Stimulated activated CD8-positive, alpha-beta memory T cell treated with anti-CD3 and anti-CD28 coated beads, Interleukin-2, amount 100 ng/mL, for 48 hours (primary cell): ENCODE measurements at places on chromosomes 6 and 20.

- DNase-seq: peak; percentile 46
Observed at GRCh38 chr6:45423111-45423823, 45.5 kb upstream of the SUPT3H start.

GRCh38 chr6:52410979-52411378 is 9.2 kb upstream of the EFHC1 start:
- no peak for DNase-seq

GRCh38 chr6:126907996-126908395 is 210.5 kb upstream of the RSPO3 start:
- no peak for DNase-seq

DNA sequence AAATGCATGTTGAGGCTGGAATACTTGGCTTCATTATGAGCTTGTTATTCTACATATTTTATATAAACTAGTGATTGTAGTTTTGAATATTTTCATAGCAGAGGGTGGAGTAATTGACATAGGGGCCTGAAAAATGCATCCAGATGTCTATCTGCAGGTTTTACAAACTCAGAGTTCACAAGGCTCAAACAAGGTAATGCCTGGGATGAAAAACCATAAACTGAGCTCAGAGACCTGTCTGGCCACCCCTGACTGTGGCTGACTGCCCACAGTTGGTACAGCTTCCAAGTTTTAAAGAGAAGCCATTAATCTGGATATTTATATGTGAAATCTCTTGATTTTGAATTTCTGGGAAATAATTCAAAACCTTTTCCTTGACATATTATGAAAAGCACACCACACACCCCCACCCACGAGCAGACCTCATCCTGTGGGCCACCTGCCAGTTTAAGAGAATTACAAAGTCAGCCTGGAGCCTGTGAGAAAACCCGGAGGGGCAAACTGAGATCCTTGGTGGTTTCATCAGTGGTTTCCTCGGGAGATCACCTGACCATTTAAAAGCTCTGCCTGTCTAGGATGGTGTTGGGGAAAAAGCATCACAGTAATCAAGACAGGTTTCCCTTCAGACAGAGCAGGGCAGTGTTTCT is 230.1 kb downstream of the SAMD5 start:
- DNase-seq: no peak

DNA sequence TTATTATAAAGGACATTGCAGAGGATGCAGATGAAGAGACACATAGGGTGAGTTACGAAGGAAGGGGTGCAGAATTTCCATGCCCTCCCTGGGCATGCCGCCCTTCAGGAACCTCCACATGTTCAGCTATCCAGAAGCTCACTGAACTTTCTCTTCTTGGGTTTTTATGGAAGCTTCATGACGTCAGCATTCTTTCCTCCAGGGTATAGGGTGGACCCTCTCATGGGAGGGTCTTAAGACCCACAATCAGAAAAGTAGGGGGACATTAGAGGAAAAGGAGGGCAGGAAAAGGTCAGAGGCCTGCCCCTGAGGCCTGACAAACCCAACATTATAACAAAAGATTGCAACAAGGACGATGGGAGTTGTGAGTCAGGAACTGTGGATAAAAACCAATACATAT is 14.6 kb upstream of the DCBLD1 start:
- DNase-seq: no peak

DNA sequence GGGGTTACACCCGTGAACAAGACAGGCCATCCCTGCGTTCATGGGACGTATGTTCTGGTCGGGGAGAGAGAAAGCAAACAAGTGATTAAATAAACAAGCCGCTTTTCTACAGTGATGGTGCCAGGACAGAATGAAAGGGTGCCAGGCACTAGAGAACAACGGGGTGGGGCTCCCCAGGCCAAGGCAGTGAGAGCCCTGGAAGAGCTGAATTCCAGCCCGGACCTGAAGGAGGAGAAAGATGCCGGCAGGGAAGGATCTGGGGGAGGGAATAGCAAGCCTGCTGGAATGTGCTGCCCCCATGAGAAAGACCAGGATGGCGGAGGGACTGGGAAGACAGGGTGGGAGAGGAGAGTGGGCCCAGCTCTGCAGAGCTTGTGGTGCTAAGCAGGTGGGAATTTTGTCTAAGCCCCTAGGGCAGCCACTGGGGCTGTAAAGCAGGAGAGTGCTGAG is 7.5 kb downstream of the SNAI1 start:
- no peak for DNase-seq

DNA sequence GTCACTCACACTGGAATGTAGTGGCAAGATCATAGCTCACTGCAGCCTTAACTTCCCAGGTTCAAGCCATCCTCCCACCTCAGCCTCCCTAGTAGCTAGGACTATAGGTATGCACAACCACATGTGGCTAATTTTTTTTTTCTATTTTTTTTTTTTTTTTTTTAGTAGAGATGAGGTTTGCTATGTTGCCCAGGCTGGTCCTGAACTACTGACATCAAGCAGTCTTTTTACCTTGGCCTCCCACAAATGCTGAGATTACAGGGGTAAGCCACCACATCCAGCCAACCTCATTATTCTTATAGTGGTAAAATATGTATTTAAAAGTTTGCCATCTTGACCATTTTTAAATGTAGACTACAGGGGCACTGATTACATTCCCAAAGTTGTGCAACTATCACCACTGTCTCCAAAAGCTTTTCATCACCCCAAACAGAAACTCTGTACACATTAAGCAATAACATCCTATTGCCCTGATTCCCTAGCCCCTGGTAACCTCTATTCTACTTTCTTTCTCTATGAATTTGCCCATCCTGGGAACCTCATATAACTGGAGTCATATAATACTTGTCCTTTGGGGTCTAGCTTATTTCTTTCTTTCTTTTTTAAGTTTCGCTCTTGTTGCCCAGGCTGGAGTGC is 268.0 kb upstream of the JARID2 start:
- no peak for DNase-seq

DNA sequence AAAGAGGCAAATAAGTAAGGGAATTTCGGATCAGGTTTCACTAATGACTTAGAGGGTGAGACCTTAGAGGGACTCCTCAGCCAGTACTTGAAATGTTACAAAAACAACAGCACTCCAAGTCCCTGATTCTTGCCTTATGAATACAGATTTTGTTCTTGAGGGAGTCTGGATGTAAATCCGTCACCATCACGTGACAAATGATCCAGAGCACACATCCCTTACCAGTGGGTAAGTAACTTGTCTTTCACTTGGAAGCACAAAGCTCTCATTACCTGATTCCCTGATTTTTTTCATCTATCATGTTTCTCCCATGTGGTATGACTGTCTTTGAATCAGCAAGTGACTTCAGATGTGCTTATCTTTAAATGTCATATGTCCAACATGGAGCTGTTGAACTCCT is 595.3 kb upstream of the POU3F2 start:
- DNase-seq: no peak

DNA sequence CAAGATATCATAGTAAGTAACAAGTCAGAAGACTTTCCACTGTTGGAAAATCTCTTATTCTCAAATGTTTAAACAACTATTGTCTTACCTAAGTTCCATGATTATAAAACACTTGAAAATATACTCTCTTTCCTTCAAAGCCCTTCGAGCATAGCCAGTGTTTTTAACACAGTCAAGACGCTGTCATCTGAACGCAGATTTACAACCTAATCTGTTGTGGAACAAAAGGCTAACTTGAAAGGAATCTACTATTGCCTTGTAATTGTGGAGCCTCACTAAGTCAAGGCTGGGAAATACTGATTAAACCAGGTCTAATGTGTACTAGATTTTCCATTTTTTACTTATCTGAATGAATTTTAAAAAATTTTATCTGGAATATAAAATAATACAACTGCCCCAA is 205.8 kb downstream of the TRDN start:
- no peak for DNase-seq
